ENCODE measurements at places on chromosomes 16 and 17.
A peak's percentile ranks its signal among the peaks of the same experiment; 100 is the strongest.

DNA sequence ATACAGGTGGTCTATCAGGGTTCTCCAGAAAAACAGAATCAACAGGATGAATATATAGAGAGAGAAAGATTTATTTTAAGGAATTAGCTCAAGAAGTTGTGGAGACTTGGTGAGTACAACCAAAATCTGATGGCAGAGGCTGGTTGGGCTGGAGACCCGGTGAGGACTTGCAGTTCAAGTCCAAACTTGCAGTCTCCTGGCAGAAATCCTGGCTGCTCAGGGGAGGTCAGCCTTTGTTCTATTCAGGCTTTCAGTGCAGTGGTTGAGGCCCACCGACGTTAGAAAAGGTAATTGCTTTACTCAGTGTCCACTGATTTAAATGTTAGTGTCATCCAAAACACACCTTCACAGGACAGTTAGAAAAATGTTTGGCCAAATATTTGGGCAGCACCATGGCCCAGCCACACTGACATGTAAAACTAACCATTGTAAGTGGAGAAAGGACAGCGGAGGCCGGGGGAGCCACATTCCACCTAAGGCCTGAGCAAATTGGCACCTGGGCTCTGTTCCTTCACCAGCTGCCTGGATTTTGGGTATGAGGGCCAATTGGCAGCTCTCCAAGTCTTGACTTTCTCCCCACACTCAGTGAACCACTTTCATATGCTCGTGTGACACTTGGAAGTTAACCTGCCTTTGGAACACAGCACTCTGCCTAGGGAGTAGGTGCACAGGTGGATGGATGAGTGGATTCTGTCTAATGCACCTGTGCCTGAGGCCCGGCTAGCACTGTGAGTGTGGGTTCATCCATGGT is 54.7 kb downstream of the CACNG5 start:
- DNase-seq, result no peak

DNA sequence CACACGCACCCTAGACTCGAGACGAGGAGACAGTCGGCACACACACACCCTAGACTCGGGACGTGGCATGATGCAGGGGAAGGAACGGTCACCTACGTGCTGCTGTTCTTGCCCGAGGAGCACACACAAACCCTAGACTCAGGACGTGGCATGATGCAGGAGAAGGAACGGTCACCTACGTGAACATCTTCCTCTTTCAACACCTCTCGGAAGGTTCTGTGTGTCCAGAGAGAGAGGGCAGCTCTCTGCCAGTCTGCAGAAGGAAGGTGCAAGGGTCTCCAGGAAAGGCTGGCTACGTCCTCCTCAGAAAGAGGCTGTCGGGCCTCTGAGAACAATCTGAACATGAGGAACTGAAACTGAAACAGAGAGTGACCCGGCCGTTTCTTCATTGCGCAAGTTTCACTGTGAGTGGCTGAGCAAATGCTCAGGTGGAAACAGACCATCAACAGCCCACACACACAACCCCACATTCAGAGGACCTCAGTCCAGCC is 43.4 kb downstream of the ZNF276 start:
- peak; percentile 23 for DNase-seq

- no peak for DNase-seq
These were observed 10.1 kb downstream of the IRF8 start for GRCh38 chr16:85908889-85909589.

DNA sequence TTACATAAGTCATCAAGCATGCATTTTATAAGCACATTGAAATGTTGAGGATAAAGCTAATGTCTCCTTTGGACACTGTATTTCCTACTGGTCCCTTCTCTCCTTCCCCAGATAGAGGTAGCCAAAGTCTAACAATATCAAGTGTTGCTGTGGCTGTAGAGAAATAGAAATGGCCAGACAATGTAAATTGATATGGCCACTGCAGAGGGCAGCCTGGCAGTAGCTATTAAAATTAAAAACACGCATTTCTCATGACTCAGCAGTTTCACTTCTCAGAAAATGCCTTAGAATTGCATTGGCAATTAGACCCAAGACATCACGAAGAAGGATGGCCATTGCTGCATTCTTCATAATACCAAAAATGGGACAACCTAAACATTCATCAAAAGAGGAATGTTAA is 46.8 kb upstream of the MRTFB start:
- no peak for DNase-seq

- no peak for DNase-seq
These were observed 118.4 kb upstream of the HSBP1 start for GRCh38 chr16:83689385-83689831.

DNA sequence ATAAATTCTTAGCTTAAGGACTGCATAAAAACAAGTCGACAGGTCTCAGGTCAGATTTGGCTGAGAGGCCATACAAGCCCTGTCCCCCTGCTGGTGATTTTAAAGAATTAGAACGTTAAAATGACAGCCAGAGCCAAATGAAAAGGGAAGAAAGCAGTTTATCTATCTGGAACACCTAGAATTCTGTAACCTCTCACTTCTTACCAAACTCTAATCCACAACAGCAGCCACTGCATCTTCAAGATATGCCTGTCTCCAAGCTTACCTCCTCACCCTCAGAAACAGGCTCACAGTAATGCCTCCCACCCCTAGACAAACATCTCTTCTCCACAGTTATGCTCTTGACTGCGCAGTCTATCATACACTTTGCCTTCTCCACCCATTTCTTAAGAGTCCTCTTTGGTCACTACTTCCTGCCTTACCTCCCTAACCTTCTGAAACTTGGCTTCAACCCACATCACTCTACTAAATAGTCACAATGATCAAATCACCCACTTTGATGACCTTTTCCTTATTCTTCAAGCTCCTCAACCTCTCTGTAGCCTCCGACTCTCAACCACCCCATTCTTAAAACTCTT is 14.2 kb downstream of the ANKFY1 start:
- DNase-seq, result no peak
